ENCODE measurements at places on chromosomes 3 and 15.

DNA sequence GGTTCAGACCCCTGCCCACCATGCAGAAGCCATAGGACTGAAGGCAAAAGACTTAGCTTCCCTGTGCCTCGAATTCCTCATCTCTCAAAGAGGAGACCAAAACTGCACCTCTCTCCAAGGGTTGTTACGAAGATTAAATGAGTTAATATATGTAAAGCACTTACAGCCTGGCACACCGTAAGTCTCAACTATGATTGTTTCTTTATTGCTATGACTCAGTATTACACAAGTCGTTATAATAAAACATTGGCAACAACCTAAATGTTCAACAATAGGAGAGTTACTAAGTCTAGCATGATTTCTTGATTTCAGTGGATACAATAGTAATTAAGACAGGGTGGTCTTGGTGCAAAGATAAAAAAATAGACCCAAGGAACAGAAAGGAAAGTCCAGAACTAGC lies 19.6 kb upstream of the FGD5 start:
- DNase-seq, result no peak

DNA sequence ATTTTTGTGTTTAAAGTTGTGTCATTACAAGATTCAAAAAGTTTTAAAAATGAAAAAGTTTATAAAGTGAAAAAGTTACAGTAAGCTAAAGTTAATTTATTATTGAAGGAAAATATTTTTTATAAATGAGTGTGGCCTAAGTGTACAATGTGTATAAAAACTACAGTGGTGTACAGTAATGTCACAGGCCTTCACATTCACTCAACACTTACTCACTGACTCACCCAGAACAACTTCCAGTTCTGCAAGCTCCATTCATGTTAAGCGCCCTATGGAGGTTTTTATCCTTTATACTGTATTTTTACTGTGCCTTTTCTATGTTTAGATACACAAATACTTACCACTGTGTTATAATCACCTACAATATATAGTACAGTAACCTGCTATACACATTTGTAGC lies 76.3 kb downstream of the DTWD1 start:
- no peak for DNase-seq

- DNase-seq, result no peak
Observed at GRCh38 chr15:63012444-63012843, 30.1 kb upstream of the TPM1 start.

GRCh38 chr3:66712210-66712609 lies 211.4 kb upstream of the LRIG1 start:
- no peak for DNase-seq

DNA sequence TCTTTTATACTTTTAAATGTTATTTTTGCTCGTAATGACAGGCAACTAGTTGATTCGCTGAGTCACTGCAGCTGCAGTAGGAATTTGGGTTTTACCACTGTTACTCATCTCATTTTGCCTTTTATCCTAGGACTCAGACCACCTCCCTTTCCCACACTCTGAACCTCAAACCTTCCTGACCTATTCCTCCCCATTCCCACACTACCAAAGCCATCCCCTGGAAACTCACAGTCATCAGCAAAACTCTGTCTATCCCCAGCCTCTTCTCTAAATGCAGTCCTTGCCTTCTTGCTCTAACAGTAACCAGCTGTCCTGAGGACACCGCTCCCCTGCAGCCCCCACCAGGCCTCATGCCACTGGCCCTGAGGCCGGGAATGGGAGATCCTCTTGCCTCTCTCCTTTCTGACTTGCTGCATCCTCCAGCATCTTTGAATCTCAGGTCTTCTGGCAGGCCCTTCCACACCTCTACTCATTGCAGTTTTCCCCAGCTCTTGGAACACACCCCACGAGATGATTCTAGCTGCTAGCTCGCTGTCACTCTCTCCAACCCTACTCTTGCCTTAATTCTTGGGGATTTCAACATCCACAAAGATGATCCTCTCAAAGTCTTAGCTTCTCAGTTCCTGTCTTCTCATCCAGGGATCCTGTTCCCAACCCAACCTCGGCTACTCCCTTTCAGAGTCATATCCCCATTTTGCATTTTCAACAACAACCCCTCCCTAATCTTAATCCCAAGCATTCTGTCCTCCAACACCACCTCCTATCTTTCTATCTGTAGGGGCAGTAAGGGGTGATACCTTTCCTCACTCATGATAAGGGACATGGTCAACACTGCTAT lies 55.9 kb upstream of the C3orf80 start:
- DNase-seq, result no peak

DNA sequence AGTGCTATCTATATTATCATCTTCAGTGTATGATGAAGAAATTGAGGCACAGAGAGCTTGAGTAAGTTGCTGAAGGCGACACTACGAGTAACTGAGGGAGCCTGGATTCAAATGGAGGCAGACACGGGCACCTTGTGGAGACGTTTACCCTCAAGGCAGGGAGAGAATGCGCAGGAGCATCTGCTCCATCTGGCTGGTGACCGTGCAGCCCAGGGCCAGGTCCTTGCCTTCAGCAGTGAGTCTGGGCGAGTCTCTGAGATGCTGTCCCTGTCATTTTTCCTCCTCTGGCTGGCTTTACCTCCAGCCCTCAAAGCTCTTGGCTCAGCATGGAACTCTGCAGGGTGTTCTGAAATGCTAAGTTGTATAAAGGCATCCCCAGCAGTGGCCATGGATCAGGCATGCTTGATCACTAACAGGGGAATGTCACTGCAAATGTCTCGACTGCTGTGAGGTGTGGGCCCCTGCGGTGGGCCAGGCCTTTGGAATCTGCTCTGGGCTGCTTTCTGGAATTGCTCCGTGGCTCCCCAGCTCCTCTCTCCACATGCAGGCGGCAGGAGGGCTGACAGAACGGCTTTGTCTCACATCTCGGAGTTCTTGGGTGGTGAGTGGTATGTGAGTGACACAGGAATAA lies 19.7 kb downstream of the SPSB4 start:
- no peak for DNase-seq

- no peak for DNase-seq
Observed at GRCh38 chr3:42175386-42176240, 84.5 kb downstream of the TRAK1 start.

GRCh38 chr3:131315162-131315561 lies 66.4 kb upstream of the NUDT16 start:
- no peak for DNase-seq

DNA sequence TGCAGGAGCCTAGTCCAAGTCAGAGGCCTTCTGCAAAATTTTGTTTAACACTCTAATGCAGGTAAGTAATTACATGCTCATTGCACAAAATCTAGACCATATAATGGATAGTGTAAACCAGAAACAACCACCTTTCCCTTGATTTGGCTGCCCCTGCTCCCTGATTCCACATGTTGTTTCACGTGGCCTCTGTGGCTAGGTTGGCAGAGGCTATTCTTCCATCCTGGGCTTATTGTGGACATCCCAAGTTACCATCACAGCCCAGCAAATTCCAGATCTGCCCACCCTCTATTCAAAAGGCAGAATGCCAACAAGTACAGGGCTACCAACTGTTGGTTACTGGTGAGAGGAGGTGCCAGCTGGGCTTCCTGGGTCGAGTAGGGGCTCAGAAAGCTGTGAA lies 794.5 kb upstream of the GRM7 start:
- no peak for DNase-seq

DNA sequence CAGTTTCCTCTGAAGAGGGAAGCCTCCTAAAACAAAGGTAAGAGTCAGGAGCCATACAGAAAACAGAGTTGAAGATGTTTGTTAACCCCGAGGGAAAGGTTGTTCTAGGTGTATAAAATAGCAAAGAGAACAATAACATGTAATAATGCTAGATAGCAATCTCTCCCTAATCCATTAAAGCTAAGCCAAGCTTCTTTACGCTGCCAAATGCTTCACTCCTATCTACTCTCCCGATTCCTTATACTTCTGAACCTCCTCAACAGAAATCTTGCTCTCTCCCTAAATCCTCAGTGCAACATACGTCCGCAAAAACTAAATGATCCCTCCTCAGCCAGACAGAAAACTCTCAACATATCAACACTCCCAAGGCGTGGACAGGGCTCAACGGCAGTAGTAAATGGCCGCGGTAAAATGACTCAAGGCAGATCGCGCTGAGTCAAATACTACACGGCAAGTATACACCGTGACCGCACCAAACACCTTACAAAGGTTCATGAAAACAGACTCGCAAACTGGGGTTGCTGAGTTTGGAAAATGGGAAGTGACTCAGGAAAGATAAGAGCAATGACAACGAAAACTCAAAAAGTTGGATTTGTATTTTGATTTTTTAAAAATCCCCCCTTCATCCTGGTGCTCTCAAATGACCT lies 682 bp downstream of the CLDND1 start:
- peak; percentile 55 for DNase-seq

DNA sequence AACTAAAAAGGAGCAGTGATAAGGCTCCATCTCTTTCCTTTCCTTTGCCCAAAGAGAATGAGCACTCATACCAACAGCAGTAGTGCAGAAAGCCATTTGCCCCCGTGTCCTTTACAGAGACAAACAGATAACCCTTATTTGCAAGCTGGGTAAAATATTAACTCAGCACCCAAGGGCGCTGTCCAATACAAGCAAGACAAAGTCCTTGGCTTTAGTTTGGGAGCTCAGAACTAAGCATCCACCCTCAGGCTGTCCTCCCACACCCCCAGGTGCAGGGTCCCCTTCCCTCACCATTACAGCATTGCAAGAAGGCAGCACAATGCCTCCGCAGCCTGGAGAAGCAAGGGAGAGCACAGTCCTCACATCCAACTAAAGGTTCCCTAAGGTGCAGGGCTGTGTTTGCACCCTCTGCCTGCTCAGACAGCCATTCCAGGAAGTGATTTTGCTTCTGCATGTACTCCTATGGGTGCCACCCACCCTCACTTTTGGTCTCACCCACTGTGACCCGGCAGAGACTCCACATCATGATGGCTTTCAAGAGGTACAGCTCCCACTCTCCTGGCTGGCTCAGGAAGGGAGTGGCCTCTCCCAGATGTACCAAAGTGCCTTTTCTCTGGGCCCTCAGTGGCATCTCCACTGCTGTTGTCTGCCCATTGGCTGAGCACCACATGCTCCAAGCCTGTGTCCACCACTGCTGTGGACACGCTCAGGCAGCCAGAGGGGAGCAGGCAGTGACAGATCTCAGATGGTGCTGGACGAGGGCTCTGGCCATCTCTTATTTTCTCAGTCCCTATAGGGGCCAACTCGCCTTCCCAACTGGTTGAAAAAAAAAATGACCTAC lies 34.1 kb upstream of the HES1 start:
- peak; percentile 74 for DNase-seq

DNA sequence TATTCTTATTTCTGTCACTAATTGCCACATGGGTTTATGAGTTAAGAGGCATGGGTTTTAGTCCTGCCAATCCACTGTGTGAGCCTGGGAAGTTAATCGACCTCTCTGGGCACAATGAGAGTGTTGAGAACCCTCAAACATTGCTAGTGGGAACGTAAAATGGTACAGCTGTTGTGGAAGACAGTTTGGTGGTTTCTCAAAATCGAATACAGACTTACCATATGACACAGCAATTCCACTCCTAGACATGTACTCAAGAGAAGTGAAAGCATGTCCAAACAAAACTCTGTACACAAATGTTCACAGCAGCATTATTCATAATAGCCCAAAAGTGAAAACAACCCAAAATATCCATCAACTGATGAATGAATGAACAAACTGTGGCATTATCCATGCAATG lies 5.7 kb upstream of the GNB5 start:
- no peak for DNase-seq

DNA sequence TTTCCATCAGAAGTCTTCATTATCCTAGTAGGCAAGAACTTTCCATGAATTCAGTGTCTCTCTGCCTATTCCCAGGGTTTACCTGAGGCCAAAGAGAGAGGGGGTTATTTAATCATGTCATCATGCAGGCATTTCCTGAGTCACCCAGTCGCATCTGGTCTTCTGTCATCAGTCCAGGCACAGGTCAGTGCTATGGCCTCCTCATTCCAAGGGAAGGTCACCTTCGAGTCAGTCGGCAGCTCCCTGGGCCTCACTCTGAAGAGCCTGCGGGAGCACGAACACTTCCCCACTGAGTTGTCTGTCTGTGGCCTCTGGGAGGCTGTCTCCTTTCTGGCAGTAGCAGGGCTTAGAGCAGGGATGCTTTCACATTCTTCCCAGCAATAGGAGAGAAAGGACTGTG lies 26.2 kb upstream of the LRTM1 start:
- DNase-seq, result peak; percentile 25

DNA sequence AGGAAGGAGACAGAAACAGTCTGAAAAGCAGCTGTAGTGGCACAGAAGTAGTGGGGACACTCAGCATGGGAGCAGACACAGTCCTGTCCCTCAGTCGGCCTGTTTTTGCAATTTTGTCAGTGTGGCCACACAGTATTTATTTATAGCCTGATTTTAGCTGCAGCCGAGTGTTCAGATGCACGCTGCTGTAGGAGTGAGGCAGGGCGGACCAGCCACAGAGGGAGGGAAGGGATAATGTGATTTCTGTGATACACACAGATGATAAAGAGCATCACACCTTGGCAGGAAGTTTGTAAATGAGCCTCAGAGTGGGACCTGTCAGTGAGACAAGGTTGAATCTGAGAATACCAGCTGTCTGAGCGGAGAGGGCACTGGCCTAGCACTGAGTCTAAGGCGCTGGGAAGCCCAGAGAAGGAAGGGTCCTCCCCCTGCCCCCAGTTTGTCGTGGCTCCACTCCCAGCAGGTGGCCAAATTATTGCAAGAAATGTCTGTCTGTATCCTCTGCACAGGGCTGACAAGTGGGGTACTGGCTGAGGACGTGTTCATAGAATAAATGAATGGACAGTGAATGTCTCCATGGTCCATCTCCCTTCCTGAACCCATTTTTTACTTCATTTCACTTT lies 3.8 kb downstream of the PSTPIP1 start:
- DNase-seq, result no peak

- no peak for DNase-seq
Observed at GRCh38 chr3:12400616-12401194, 83.6 kb upstream of the TSEN2 start.
